Stomach (tissue), 19 donors: ENCODE measurements at places on chromosomes 5 and 9. TPM values are rescaled to one million over a fixed set of nuclear protein-coding genes. Genes with fewer than 3 reads are reported as not detected.

GRCh38 chr5:174376056-174376455 is 330.6 kb downstream of the NSG2 start:
- DNase-seq = no peak
- H3K36me3 ChIP-seq = no peaks in the 10 kb centered on the region
- H3K27ac ChIP-seq = no peak overlapping the region

GRCh38 chr5:120769312-120769872 is 305.3 kb downstream of the PRR16 start:
- DNase-seq = no peak
- H3K4me1 ChIP-seq = no peaks in the 10 kb centered on the region
- no peak overlapping the region for H3K4me3 ChIP-seq
- H3K27ac ChIP-seq = no peak overlapping the region
- no peaks in the 10 kb centered on the region for H3K36me3 ChIP-seq

GRCh38 chr9:35910613-35911359 is 1.5 kb downstream of the SPAAR start:
- H3K27ac ChIP-seq = no peak overlapping the region
- H3K4me1 ChIP-seq = peaks cover 53% of the 10 kb centered on the region
- H3K4me3 ChIP-seq = no peak overlapping the region
- H3K36me3 ChIP-seq = no peaks in the 10 kb centered on the region

The IFNA21 gene
- total RNA-seq = not detected

DNA sequence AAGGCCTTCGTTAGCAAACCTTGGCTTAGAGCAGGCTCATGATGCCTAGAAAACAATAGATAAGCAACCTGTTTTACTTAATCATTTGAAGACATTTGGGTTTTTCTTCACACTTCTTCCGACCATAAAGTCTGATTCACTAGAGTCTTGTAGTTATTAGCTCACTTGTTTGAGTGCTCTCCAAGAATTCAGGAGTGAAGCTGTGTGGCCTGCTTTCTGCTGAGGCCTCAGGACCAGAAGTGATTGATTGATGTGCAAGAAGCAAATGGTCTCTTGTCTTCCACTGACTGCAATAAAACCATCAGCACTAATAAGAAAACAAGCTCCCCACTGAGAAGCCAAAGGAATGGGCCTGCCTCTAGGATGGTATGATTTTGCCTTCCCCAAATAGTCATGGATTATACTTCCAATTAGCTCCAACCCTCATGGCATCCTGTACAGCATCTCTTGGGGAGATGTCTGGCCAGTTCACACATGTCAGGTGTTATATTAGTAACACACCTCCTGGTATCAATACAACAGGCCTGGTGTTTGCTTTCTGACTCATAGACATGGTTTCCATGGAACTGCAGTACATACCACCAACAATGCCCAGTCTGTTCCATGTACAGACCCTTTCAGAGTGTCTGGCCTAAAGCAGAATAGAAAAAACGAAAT is 317.6 kb downstream of the CWC27 start:
- no peak for DNase-seq
- no peaks in the 10 kb centered on the region for H3K4me1 ChIP-seq
- H3K27ac ChIP-seq = no peak overlapping the region
- H3K36me3 ChIP-seq = no peaks in the 10 kb centered on the region

DNA sequence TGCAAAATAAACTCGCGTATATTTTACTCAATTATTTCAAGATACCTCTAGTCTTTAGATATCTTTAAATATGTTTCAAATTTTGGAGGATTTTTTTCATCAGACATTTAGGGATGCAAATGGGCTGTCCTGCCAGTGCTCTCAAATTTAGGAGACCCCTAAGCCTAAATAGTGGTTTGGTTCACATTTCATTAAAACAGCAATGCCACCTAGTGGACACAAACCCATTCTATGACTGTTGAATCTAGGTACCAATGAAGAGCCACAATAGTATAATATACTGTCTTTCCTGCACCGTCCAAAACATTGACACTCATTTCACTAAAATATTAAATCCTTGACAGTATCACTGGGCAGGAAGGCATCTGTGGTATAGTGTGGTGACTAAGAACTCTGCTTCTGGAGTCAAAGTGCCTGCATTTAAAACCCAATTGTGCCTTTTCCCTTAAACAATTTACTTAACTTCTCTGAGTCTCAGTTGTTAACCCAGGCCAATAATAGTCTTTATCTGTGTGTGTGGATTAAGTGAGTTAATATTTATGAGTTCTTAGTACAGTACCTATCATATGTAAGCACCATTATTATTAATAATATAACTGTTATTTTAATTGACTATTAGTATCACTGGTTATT is 148.0 kb downstream of the RORB start:
- no peaks in the 10 kb centered on the region for H3K4me1 ChIP-seq
- no peak overlapping the region for H3K27ac ChIP-seq
- DNase-seq = no peak

- H3K4me1 ChIP-seq = no peaks in the 10 kb centered on the region
- H3K36me3 ChIP-seq = no peaks in the 10 kb centered on the region
- DNase-seq = no peak
These were observed 157.3 kb downstream of the SPOCK1 start for GRCh38 chr5:137341831-137342230.

- no peaks in the 10 kb centered on the region for H3K36me3 ChIP-seq
- H3K27ac ChIP-seq = peak overlapping the region; percentile 86
- peak; percentile 72 for DNase-seq
- no peak overlapping the region for H3K4me3 ChIP-seq
These were observed 71.4 kb downstream of the SERINC5 start for GRCh38 chr5:80184235-80185023.

- H3K27ac ChIP-seq = no peak overlapping the region
- no peak overlapping the region for H3K4me3 ChIP-seq
- no peaks in the 10 kb centered on the region for H3K36me3 ChIP-seq
- no peaks in the 10 kb centered on the region for H3K4me1 ChIP-seq
- no peak for DNase-seq
These were observed 26.2 kb downstream of the TERT start for GRCh38 chr5:1268666-1269065.

The IQGAP2 gene
- 42.3 TPM for total RNA-seq

DNA sequence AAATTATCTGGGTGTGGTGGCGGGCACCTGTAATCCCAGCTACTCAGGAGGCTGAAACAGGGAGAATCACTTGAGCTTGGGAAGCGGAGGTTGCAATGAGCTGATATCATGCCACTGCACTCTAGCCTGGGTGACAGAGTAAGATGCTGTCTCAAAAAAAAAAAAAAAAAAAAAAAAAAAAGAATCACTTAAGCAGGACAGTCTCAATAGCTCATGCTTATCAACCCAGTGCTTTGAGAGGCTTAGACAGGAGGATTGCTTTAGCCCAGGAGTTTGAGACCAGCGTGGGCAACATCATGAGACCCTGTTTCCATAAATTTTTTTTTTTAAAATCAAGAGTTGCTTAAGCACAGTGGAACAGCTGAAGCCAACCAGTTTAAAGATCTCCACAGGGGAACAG is 42.6 kb downstream of the LEAP2 start:
- no peak for DNase-seq
- peaks cover 74% of the 10 kb centered on the region for H3K36me3 ChIP-seq
- H3K27me3 ChIP-seq = no peaks in the 10 kb centered on the region
- H3K4me1 ChIP-seq = no peaks in the 10 kb centered on the region

DNA sequence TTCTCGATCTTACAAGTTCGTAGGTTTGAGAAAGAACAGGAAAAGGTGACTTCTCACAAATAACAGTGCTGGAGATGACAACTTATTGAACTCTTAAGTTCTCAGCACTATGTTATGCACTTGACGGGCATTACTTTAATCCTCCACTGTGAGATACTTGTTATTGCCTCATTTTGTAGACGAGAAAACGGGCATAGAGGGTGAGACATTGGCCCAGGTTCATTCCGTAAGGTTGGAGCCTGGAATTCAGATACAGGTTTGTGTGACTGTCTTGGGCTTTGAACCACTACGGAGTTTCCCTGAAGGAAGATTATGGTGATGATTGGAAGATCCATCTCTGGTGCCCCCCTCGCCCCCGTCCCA is 657 bp downstream of the MAT2B start:
- H3K36me3 ChIP-seq = no peaks in the 10 kb centered on the region
- peak; percentile 43 for DNase-seq
- peak overlapping the region; percentile 99 for H3K27ac ChIP-seq
- peak overlapping the region; percentile 82 for H3K4me3 ChIP-seq

- no peak overlapping the region for H3K27ac ChIP-seq
- H3K27me3 ChIP-seq = no peaks in the 10 kb centered on the region
- peaks cover 11% of the 10 kb centered on the region for H3K4me1 ChIP-seq
- DNase-seq = no peak
- no peak overlapping the region for H3K4me3 ChIP-seq
- H3K36me3 ChIP-seq = no peaks in the 10 kb centered on the region
These were observed 23.0 kb downstream of the GLIS3 start for GRCh38 chr9:4276856-4277255.

GRCh38 chr5:107272509-107272908 is 398.2 kb downstream of the EFNA5 start:
- no peaks in the 10 kb centered on the region for H3K4me1 ChIP-seq
- no peaks in the 10 kb centered on the region for H3K36me3 ChIP-seq
- no peak overlapping the region for H3K27ac ChIP-seq
- DNase-seq = no peak
- no peaks in the 10 kb centered on the region for H3K27me3 ChIP-seq

The ABCA1 gene
- 21.0 TPM for total RNA-seq

- H3K27me3 ChIP-seq = no peaks in the 10 kb centered on the region
- peaks cover 18% of the 10 kb centered on the region for H3K4me1 ChIP-seq
- H3K36me3 ChIP-seq = no peaks in the 10 kb centered on the region
- no peak overlapping the region for H3K4me3 ChIP-seq
- peak overlapping the region; percentile 52 for H3K27ac ChIP-seq
These were observed 110.4 kb upstream of the LIFR start for GRCh38 chr5:38666668-38667498.

- no peaks in the 10 kb centered on the region for H3K4me1 ChIP-seq
- no peak overlapping the region for H3K4me3 ChIP-seq
- DNase-seq = peak; percentile 57
- no peaks in the 10 kb centered on the region for H3K36me3 ChIP-seq
- H3K27me3 ChIP-seq = no peaks in the 10 kb centered on the region
These were observed 94.8 kb upstream of the CDKN2B start for GRCh38 chr9:22103685-22104575.

The C7 gene
- 205 TPM for total RNA-seq

The SV2C gene
- total RNA-seq = 30.8 TPM

- no peaks in the 10 kb centered on the region for H3K36me3 ChIP-seq
- no peak overlapping the region for H3K4me3 ChIP-seq
- H3K4me1 ChIP-seq = no peaks in the 10 kb centered on the region
- no peaks in the 10 kb centered on the region for H3K27me3 ChIP-seq
- no peak overlapping the region for H3K27ac ChIP-seq
These were observed 28.8 kb downstream of the TRPM6 start for GRCh38 chr9:74858751-74859414.

The C5orf52 gene
- total RNA-seq = not detected

The FOXI1 gene
- total RNA-seq = not detected

The CCNI2 gene
- total RNA-seq = 0.92 TPM

DNA sequence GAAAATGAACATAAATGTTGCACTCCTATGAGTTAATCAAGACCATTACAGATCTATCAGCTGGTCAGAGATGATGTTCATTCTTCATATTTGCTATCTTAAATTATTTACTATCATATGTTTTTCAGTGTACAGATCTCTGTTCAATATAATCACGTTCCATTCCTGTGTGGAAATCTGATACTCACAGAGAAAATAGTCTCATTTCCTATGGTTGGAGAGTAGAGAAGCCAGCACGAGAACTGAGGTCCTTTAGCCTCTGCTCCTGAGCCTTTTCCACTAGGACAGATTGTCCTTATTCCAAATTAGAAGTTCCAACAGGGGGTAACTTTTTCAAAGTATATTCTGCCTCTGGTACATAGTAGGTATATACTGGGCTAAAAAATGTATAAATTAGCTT is 29.2 kb downstream of the UGCG start:
- no peak overlapping the region for H3K4me3 ChIP-seq
- peak overlapping the region; percentile 69 for H3K27ac ChIP-seq
- DNase-seq = no peak
- no peaks in the 10 kb centered on the region for H3K27me3 ChIP-seq

The GAS1 gene
- 25.4 TPM for total RNA-seq

The ERAP2 gene
- total RNA-seq = 26.8 TPM

The IRX2 gene
- 17.5 TPM for total RNA-seq

GRCh38 chr9:8859416-8859815 is 1059.8 kb upstream of the DMAC1 start:
- no peaks in the 10 kb centered on the region for H3K36me3 ChIP-seq
- no peak overlapping the region for H3K4me3 ChIP-seq
- no peak overlapping the region for H3K27ac ChIP-seq
- H3K27me3 ChIP-seq = peaks cover 47% of the 10 kb centered on the region

The SLC25A48 gene
- 0.37 TPM for total RNA-seq

GRCh38 chr5:179307931-179308471 is 37.3 kb downstream of the ADAMTS2 start:
- H3K4me3 ChIP-seq = no peak overlapping the region
- no peak for DNase-seq
- no peaks in the 10 kb centered on the region for H3K36me3 ChIP-seq
